Osteocyte (in vitro differentiated cells): ENCODE measurements at places on chromosomes 16 and 17. TPM values are rescaled to one million over a fixed set of nuclear protein-coding genes. Genes with fewer than 3 reads are reported as not detected.

DNA sequence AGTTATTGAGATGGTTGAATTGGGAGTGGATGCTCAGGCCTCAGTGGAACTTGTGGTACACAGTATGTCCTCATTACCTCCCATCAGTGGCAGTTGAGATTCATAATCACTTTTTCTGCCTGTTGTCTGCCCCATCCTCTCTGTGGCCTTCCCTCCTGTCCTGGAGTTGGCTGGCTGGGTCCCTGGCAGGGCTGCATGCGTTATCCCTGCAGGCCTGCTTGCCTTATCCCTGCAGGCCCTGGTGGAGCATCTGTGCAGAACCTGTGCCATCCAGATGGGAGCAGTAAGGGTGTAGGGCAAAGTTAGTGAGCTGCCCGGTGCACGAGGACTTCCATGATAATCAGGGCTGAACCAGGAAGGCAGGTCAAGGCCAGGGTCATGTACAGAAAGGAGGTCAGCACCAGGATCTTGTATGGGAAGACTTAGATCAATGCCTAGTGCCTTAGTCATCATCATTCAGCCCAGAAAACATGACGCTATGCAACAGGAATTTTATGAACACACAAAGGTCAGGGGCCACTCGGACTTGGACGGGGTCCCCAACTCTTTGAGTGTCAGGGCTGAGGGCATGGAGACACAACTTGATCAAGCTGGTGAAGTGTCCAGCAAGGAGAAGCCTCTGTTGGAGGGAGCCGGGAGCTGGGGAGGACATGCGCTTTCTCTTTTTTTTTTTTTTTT, 47.2 kb downstream of the ABCC1 start:
- no peaks in the 10 kb centered on the region for H3K27me3 ChIP-seq
- H3K4me1 ChIP-seq: peaks cover 83% of the 10 kb centered on the region
- no peak for DNase-seq
- peak overlapping the region; percentile 94 for H3K27ac ChIP-seq
- peaks cover 28% of the 10 kb centered on the region for H3K36me3 ChIP-seq
- H3K4me3 ChIP-seq: peak overlapping the region; percentile 22

DNA sequence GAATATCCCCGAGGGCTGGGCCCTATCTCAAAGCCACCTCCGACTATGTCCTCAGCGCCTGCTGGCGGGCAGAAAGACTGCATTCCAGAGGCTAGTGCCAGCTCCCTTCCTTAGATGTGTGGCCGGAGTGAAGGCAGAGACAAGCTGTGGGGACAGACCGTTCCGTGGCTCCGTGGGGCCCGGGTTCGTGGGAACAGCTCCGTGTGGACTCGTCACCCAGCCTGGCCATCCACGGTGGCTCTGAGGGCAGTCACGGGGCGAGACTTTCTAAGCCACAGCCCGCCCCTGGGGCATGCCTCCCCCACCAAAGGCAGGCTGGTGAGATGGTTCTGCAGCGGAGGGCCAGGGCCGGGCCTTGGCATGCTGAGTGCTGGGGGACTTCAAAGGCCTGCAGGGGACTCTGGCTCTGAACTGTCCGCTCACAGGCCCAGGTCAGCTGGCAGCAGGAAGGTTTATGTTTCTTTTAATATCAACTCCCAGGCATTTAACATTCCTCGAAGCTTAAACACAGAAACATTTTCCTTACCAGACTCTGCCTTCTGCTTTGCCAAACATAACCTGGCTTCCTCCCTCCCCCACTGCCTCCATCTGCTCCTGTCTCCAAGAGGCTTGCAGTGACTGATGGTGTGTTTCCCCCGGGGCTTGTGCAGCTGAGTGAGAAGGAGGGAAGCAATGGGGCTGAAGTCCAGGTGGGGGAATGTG, 50.4 kb downstream of the TIMM22 start:
- H3K36me3 ChIP-seq: peaks cover 8% of the 10 kb centered on the region
- H3K27ac ChIP-seq: peak overlapping the region; percentile 78
- no peaks in the 10 kb centered on the region for H3K27me3 ChIP-seq
- peaks cover 52% of the 10 kb centered on the region for H3K4me1 ChIP-seq

Gene RPAIN
- total RNA-seq: 58.2 and 58.6 TPM in 2 replicates

Gene GRAP
- not detected in 2 replicates for total RNA-seq

- no peak overlapping the region for H3K27ac ChIP-seq
- DNase-seq: no peak
- H3K36me3 ChIP-seq: peaks cover 3% of the 10 kb centered on the region
- H3K27me3 ChIP-seq: no peaks in the 10 kb centered on the region
Measured at GRCh38 chr16:14284371-14284770, 213.3 kb downstream of the MRTFB start.

Gene TP53TG3C
- not detected in 2 replicates for total RNA-seq

DNA sequence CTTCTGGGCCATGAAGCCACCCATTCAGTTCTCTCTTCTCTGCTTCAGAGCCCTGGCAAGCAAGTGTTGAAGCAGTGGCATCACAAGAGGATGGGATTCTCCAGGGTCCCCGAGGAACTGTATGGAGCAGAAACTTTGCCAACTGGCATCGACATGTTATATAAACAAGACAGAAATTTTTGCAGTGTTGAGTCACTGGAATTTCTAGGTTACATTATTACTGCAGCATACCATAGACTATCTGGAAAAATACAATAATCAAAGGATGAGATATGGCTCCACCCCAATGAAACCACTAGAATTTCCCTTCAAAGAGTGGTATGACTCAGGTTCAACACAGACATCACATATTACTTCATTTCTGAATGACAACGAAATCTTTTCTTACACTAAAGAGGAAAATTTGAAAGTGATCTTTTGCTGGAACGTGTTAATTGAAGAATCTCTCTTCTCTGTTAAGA, 343.0 kb upstream of the DYNLRB2 start:
- no peaks in the 10 kb centered on the region for H3K36me3 ChIP-seq
- H3K4me3 ChIP-seq: no peak overlapping the region

DNA sequence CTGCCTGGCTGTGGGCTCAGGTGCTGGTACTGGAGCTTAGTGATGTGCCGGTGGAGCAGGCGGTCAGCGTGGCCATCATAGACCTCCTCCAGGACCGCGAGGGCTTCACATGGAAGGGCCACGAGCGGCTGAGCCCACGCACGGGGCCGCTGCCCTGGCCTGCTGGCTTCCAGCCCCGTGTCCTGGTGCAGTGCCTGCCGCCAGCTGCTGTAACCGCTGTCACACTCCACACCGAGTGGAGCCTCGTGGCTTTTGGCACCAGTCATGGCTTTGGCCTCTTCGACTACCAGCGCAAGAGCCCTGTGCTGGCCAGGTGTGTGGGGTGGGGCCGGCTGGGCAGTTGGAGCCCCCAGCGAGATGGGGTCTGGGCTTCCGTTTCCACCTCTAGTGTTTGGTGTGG, 12.0 kb downstream of the LLGL1 start:
- H3K4me1 ChIP-seq: peaks cover 19% of the 10 kb centered on the region
- H3K36me3 ChIP-seq: peaks cover 13% of the 10 kb centered on the region
- no peaks in the 10 kb centered on the region for H3K27me3 ChIP-seq
- DNase-seq: no peak

DNA sequence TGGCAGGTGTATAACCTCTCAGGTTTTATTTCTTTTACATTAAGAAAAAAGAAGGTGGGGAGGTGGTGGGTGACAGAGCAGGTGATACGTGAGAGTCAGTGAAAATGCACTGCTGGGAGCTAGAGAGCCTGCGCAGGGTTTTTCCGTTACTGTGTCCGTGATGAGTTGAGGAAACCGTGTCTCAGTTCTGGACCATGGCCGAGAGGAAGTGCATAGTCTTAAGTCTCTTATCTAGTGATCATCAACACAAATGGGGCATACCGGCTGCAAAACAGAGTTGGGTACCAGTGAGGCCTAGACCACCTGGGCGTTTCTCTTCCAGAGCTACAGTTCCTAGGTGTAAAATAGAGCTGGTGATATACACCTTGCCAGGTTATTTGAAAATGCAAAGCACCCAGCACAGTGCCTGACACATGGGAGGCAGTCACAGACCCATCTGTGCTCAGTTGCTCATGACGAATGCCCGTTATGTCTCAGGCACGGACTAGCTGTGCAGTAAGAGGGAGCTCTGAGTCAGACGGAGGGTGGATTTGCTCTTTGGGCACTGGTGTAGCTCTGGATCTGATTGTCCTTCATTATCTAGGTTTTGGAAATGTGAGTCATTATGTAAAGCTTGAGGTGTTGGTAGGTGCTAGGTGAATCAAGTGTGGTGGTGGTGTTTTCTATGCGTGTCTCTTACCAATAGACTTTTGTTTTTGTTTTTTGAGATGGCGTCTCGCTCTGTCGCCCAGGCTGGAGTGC, 60.9 kb downstream of the RPTOR start:
- H3K4me3 ChIP-seq: no peak overlapping the region
- peaks cover 6% of the 10 kb centered on the region for H3K36me3 ChIP-seq
- no peak overlapping the region for H3K27ac ChIP-seq
- peaks cover under 1% of the 10 kb centered on the region for H3K4me1 ChIP-seq

GRCh38 chr17:28875848-28876550, 21.2 kb downstream of the ERAL1 start:
- peaks cover 16% of the 10 kb centered on the region for H3K36me3 ChIP-seq
- no peaks in the 10 kb centered on the region for H3K4me1 ChIP-seq

Gene RHBDL1
- total RNA-seq: 3.6 and 5.4 TPM in 2 replicates

- H3K4me3 ChIP-seq: no peak overlapping the region
- H3K27me3 ChIP-seq: no peaks in the 10 kb centered on the region
- peaks cover 25% of the 10 kb centered on the region for H3K4me1 ChIP-seq
- peaks cover 18% of the 10 kb centered on the region for H3K36me3 ChIP-seq
- H3K27ac ChIP-seq: peak overlapping the region; percentile 72
- DNase-seq: no peak
Measured at GRCh38 chr16:3980253-3981111, 100.0 kb upstream of the CREBBP start.

Gene EFCAB5
- 0.60 and 1.2 TPM in 2 replicates for total RNA-seq

Gene CSF3
- total RNA-seq: not detected in 2 replicates

- H3K27ac ChIP-seq: no peak overlapping the region
- peaks cover 15% of the 10 kb centered on the region for H3K36me3 ChIP-seq
- H3K27me3 ChIP-seq: no peaks in the 10 kb centered on the region
- no peaks in the 10 kb centered on the region for H3K4me1 ChIP-seq
- H3K4me3 ChIP-seq: no peak overlapping the region
Measured at GRCh38 chr17:49715216-49715615, 7.5 kb upstream of the SLC35B1 start.

Gene SPNS2
- 0.31 TPM in 1 of 2 replicates, not detected in the other for total RNA-seq

- H3K4me1 ChIP-seq: peaks cover 15% of the 10 kb centered on the region
- H3K27ac ChIP-seq: no peak overlapping the region
- H3K4me3 ChIP-seq: no peak overlapping the region
- peaks cover 4% of the 10 kb centered on the region for H3K36me3 ChIP-seq
Measured at GRCh38 chr17:9402590-9403199, 172.9 kb downstream of the STX8 start.

Gene KRTAP9-9
- not detected in 2 replicates for total RNA-seq

GRCh38 chr16:79451196-79451816, 149.2 kb downstream of the MAF start:
- H3K36me3 ChIP-seq: no peaks in the 10 kb centered on the region
- H3K27me3 ChIP-seq: peaks cover 22% of the 10 kb centered on the region
- H3K4me3 ChIP-seq: no peak overlapping the region

Gene SLC22A31
- not detected in 2 replicates for total RNA-seq

- peak overlapping the region; percentile 87 for H3K27ac ChIP-seq
- no peak for DNase-seq
- H3K27me3 ChIP-seq: no peaks in the 10 kb centered on the region
- H3K36me3 ChIP-seq: peaks cover 14% of the 10 kb centered on the region
- no peak overlapping the region for H3K4me3 ChIP-seq
- H3K4me1 ChIP-seq: peaks cover 58% of the 10 kb centered on the region
Measured at GRCh38 chr16:66616592-66616991, 12.1 kb downstream of the CMTM3 start.

GRCh38 chr16:17382514-17382913, 88.2 kb downstream of the XYLT1 start:
- H3K4me3 ChIP-seq: no peak overlapping the region
- no peaks in the 10 kb centered on the region for H3K36me3 ChIP-seq
- H3K27ac ChIP-seq: no peak overlapping the region
- H3K27me3 ChIP-seq: no peaks in the 10 kb centered on the region
